Femur (tissue), 1 donor: ENCODE measurements at places on chromosomes 13 and 19.

DNA sequence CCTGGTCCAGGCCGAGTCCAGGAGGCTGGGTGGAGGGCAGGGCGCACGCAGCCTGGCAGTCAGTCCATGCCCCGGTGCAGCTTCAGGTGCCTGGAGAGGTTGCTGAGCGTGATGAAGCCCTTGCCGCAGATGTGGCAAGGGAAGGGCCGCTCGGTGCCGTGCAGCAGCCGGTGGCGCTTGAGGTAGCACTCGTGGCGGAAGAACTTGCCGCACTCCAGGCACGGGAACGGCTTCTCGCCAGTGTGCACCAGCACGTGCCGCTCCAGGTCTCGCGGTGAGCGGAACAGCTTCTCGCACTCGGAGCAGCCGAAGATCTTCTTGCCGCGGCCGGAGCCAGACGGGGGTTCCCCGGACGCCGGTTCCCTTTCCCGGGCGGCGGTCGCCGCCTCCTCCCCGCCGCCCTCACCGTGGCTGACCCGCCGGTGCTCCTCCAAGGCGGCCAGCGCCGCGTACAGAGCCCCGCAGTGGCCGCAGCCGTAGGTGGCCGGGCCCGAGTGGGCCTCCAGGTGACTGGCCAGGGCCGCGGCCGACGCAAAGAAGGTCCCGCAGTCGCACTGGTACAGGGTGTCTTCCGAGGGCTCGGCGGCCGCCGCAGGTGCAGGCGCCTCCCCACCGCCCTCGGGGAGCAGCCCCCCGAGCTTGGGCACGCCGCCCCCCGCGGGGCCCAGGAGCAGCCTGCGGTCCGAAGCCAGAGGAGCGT lies 6.8 kb downstream of the FIZ1 start:
- no peak for DNase-seq

DNA sequence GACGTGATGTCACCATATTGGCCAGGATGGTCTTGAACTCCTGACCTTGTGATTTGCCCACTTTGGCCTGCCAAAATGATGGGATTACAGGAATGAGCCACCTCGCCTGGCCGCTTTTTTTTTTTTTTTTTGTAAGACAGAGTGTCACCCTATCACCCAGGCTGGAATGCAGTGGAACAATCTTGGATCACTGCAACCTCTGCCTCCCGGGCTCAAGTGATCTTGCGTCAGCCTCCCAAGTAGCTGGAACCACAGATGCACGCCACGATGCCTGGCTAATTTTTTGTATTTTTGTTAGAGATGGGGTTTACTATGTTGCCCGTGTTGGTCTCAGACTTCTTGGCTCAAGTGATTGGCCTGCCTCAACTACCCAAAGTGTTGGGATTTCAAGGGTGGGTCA lies 28.9 kb upstream of the ZNF808 start:
- no peak for DNase-seq

DNA sequence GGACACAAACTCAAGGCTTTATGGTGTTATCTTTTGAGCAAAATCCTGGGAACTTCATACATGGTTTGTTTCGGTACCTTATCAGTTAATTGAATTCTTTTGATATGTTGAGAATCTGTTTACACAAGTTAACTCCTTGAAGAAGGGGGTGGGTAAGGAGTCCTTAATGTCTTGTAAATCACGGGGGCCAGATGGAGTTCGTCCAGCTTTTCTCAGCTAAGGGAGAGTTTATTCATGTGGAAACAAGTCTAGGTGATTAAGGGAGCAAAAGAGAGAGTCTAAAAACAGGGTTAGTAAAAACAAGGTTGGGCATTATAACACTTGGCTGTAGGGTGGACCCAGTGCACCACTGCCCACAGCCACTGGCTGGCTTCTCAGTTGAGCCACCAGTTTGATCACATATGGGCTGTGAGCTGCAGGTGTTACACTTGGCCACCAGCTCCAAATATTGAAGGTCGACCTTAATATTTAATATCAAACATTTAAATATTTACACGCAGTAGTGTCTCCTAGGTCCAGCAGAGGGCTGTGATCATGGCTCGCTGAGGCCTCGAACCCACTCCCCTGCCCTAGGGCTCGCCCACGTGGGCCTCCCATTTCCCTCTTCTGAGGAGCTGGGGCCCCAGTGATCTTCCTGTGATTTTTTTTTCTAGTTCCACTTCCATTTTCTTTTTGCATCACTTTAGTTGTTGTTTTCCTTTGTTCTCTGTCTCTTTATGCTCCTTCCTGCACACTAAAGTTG lies 21.0 kb upstream of the ZNF43 start:
- DNase-seq, result no peak

GRCh38 chr13:33057019-33057780 lies 41.0 kb downstream of the KL start:
- DNase-seq, result peak; percentile 68

DNA sequence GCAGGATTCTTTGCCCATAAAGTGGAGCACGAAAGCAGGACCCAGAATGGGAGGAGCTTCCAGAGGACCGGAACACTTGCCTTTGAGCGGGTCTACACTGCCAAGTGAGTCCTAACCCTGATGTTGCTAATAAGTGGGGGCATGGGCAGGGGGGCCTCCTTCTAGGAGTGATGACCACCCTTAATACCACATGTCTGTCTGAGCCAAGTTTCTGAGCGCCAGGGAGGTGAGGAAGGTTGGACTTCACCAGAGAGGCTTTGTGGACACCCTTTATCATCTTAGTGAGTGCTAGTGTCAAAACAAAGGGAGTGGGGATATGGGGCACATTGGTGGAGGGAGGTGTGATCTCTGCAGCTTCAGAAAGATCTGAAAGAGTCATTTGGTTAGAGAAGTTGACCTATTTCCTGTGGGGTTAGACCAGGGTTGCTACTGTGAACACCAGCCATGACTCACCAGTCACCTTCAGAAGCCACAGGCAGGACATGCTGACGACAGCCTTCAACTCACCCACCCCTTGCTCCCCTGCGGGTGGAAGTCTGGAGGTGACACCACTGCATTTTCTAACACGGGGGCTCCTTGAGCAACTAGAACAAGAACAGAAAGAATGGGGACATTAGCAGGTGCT lies 8.8 kb downstream of the ALOX5AP start:
- no peak for DNase-seq

GRCh38 chr19:29170554-29170953 lies 42.4 kb downstream of the UQCRFS1 start:
- no peak for DNase-seq

- no peak for DNase-seq
Measured at GRCh38 chr13:35496006-35496405, 19.5 kb upstream of the MAB21L1 start.

DNA sequence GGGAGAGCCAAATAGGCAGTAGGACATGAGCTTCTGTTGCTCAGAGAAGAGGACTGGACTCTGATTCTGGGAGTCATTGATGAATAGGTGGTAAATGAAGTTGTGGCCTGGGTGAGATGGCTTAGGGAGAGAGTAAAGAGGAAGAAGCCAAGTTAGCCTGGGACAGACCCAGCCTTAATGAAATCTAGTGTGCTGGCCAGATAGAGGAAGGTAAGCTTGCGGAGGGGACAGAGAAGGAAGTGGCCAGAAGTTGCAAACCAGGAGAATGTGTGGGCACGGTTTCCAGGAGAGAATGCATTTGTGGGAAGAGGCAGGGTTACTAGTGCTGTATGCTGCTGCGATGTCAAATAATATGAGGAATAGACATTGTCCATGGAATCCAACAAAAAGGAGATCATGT lies 83.3 kb upstream of the OLFM4 start:
- DNase-seq, result no peak

GRCh38 chr19:4023600-4024398 lies 16.3 kb downstream of the PIAS4 start:
- peak; percentile 30 for DNase-seq

DNA sequence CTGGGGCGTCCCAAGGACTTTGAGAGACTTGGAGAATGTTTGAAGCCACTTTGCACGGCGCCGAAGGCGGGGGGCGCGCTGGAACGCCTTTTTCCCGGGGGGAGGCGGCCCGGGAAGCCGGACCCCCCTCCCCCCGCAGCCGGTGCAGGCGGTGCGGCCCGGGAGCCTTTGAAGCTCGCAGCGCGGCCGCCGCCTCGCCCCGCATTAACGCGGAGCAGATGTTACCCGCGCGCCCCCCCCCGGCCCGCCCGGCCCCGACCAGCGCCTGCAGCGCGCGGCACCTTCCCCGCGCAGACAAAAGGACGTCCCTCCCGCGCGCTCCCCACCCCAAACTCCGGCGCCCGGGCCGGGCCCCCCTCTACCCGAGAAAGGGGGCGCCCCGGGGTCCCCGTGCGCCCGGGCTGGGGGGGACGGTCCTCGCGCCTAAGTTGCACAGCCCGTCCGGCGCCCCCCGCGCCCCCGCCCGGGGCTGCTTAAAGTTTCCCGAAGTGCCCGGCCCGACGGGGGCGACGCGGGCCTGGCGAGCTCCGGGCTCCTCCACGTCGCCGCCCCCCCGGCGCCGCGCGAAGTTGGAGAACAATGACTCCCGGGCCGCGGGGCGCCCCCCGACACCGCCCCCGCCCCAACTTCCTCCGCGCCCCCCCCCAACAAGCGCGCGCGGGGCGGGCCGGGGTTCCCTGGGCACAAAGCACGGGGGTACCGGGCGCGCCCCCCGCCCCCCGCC lies 685 bp downstream of the TCF3 start:
- peak; percentile 62 for DNase-seq

DNA sequence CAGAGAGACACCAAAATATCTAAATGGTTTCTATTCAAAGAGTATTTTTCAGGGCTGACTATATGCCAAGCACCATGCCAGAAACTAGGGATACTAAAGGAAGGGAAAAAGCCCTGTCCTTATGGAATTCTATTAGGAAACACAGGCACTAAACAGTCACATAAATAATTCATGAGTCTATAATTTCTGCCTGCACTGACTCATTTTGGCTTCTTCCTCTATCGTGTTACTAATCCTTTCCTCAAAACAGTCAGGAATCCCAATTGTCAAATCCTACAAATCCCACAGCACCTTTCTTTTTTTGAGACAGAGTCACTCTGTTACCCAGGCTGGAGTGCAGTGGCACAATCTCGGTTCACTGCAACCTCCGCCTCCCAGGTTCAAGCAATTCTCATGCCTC lies 29.2 kb downstream of the XPO4 start:
- DNase-seq, result no peak

DNA sequence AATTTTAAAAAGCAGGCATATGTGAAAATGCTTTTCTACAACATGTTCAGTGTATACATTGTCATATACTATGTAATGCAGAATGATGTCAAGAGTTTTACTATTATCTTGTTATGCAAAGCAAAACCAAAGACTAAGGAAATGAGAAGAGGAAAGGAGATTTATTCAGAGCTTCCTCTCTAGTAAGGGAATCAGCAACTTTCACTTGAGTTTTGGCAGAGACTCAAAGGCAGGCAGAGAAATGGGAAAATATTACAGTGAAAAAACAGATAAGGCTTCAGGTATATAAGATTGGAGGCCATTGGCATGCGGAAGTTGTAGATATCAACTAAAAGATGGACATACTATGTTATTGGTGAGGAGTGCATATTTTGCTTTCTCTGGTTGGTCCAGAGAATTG lies 512.0 kb upstream of the PCDH20 start:
- DNase-seq, result no peak

DNA sequence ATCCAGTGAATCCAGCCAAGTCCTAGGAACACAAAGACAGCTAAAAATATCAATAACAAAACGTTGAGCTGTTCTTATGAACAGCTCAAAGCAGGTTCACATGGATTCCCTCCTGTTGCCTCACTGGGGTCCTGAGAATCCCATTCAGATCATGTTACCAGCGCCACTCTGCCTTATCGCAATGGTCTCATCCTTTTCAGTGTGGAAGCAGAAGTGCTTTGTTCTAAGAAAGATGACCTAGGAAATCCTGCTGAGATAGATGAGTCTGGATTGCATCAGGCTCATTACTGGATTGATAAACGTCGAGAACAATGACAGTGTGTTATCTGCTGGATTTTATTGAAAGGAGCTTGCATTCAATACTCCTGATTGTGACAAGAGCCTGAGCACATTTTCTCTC lies 87.0 kb downstream of the SLAIN1 start:
- DNase-seq, result no peak

GRCh38 chr13:77339408-77339807 lies 12.5 kb upstream of the MYCBP2 start:
- no peak for DNase-seq

DNA sequence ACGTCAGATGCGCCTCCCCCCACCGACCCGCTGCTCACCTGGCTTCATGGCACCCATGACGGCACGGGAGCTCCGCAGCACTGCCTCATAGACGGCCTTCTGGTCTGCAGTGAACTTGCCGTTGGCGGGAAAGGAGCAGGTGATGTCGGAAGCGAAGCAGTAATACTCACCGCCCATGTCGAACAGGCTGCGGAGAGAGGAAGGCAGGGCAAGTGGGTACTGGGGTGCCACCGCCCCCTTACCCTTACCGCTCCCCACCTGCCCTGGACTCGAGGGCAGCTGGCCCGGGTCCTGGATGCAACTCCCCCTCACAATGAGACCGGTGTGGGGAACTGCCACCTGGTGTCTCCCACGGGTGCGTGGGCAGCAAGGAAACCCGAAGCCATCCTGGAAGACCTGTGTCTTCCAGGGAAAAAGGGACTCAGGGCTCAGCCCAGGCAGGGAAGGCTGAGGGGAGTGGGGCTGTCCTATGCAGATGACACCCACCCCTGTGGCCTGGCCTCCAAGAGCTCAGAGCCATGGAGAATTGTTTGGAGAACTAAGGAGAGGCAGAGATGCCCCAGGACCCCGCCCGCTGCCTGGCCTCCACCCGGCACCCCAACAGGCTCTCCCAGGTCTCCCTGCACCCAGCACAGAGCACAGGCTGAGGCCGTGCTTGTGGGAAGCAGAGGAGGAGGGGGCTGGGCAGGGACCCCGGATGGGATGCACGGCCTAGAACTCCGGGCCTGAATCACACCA lies 28.3 kb downstream of the CEBPG start:
- peak; percentile 16 for DNase-seq

GRCh38 chr19:18742838-18743783 lies 48.0 kb downstream of the COMP start:
- peak; percentile 78 for DNase-seq

DNA sequence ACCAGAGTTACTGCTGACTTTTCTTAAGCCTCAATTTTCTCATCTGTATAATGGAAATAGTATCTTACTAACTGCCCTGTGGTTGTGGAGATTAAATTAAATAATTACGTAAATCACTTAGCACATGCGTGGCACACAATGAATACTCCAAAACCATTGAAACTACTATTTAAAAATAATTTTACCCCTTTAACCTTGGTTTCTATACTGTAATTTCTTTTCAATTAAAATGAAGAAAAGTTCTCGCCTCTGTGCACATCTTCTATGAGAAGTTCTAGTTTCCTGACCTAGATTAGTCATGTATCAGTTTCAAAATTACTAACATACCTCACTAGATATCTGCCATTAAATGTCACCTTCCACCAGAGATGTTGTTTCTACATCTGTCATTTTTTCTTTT lies 5.7 kb downstream of the SLITRK1 start:
- DNase-seq, result no peak
